A549 treated with CORT108297 at 1 μM for 4 hours (cell line): ENCODE measurements at places on chromosomes 1 and 21. TPM values are rescaled to one million over a fixed set of nuclear protein-coding genes. Genes with fewer than 3 reads are reported as not detected.

The GRHL3 gene
- total RNA-seq: 0.48 to 0.79 TPM (median 0.54 TPM) in 5 replicates

The DMRTA2 gene
- 0.06 to 0.23 TPM (median 0.17 TPM) in 5 replicates for total RNA-seq

The AMY1C gene
- not detected in 5 replicates for total RNA-seq

The UBE2U gene
- total RNA-seq: not detected in 5 replicates

The LCE1A gene
- not detected in 5 replicates for total RNA-seq

The ERICH3 gene
- not detected in 5 replicates for total RNA-seq

The MAP1LC3C gene
- 0.10 to 0.22 TPM (median 0.18 TPM) in 4 of 5 replicates, not detected in the other for total RNA-seq

The SYNC gene
- total RNA-seq: 9.1 to 14.8 TPM (median 12.4 TPM) in 5 replicates

The MYOM3 gene
- 5.9 to 7.2 TPM (median 6.5 TPM) in 5 replicates for total RNA-seq

The CFH gene
- 3.6 to 5.0 TPM (median 4.1 TPM) in 5 replicates for total RNA-seq

The CBR1 gene
- total RNA-seq: 151 to 192 TPM (median 182 TPM) in 5 replicates

The RTCA gene
- total RNA-seq: 21.4 to 24.7 TPM (median 22.7 TPM) in 5 replicates

The NUF2 gene
- total RNA-seq: 26.3 to 33.2 TPM (median 29.1 TPM) in 5 replicates

The MIS18A gene
- total RNA-seq: 15.2 to 16.9 TPM (median 15.4 TPM) in 5 replicates

The LCE1B gene
- 0.07 TPM in 1 of 5 replicates, not detected in the others for total RNA-seq

The MYOG gene
- total RNA-seq: not detected in 5 replicates

The HES3 gene
- total RNA-seq: not detected in 5 replicates

The CD84 gene
- total RNA-seq: not detected in 5 replicates

The CELSR2 gene
- 3.8 to 5.8 TPM (median 5.6 TPM) in 5 replicates for total RNA-seq

The SLFNL1 gene
- total RNA-seq: 0.02 to 0.09 TPM (median 0.05 TPM) in 4 of 5 replicates, not detected in the other

The CCDC24 gene
- 5.7 to 8.3 TPM (median 7.8 TPM) in 5 replicates for total RNA-seq

The L1TD1 gene
- not detected in 5 replicates for total RNA-seq

The FAM43B gene
- 3.3 to 5.9 TPM (median 5.4 TPM) in 5 replicates for total RNA-seq

The ATAD3B gene
- total RNA-seq: 1.2 to 3.5 TPM (median 3.1 TPM) in 5 replicates

The INAVA gene
- 33.0 to 46.6 TPM (median 40.1 TPM) in 5 replicates for total RNA-seq

The LRRC71 gene
- 0.07 to 0.21 TPM (median 0.13 TPM) in 5 replicates for total RNA-seq

The STUM gene
- total RNA-seq: not detected in 5 replicates

The BARHL2 gene
- total RNA-seq: not detected in 5 replicates

The NGF gene
- 2.9 to 4.7 TPM (median 3.2 TPM) in 5 replicates for total RNA-seq

The RNU1-3 gene
- total RNA-seq: 11.7 TPM in 1 of 5 replicates, not detected in the others

The DTL gene
- total RNA-seq: 19.9 to 25.1 TPM (median 23.4 TPM) in 5 replicates

The LCE2B gene
- total RNA-seq: not detected in 5 replicates

The PTGFR gene
- total RNA-seq: not detected in 5 replicates

The VSIG8 gene
- 0.05 TPM in 2 of 5 replicates, not detected in the others for total RNA-seq
